Ascending aorta (tissue), 2 donors: ENCODE measurements at places on chromosomes 3 and 15.
A peak's percentile ranks its signal among the peaks of the same experiment; 100 is the strongest.

- H3K4me1 ChIP-seq, result no peaks in the 10 kb centered on the region
- no peaks in the 10 kb centered on the region for H3K27me3 ChIP-seq
- no peaks in the 10 kb centered on the region for H3K36me3 ChIP-seq
- no peak overlapping the region for H3K4me3 ChIP-seq
- DNase-seq, result no peak
These were observed 596.6 kb upstream of the AGTR1 start for GRCh38 chr3:148101061-148101460.

GRCh38 chr3:177860184-177860583 lies 662.9 kb upstream of the TBL1XR1 start:
- no peaks in the 10 kb centered on the region for H3K36me3 ChIP-seq
- H3K4me1 ChIP-seq, result no peaks in the 10 kb centered on the region
- H3K4me3 ChIP-seq, result no peak overlapping the region
- H3K27me3 ChIP-seq, result no peaks in the 10 kb centered on the region

DNA sequence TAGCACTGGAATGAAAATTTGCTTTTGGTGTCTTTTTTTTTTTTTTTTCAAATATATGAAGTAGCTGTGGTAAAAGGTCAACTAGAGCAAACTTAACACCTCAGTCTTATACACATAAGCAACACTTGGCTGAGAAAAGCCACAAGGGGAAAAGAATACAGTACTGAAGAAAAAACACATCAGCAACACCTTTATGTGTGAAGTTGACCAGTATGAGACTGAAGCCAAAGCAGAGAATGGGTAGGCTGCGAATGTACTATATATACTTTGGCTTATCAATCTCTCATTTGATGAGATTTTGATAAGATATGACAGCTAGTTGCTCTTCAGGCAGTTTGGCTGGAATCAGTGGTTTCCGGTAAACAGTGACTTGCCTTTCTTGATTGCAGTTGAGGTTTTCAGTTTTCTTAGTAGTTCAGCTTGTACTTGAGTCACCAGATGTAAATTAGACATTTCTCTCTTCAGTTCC lies 22.0 kb upstream of the ZCWPW2 start:
- no peak for DNase-seq
- no peak overlapping the region for H3K27ac ChIP-seq
- H3K4me3 ChIP-seq, result no peak overlapping the region
- H3K36me3 ChIP-seq, result peaks cover 12% of the 10 kb centered on the region
- no peaks in the 10 kb centered on the region for H3K4me1 ChIP-seq

GRCh38 chr3:10387881-10388609 lies 67.1 kb upstream of the SEC13 start:
- no peaks in the 10 kb centered on the region for H3K4me1 ChIP-seq
- no peak overlapping the region for H3K27ac ChIP-seq
- no peaks in the 10 kb centered on the region for H3K27me3 ChIP-seq
- H3K4me3 ChIP-seq, result no peak overlapping the region
- DNase-seq, result no peak

GRCh38 chr3:129474984-129475804 lies 35.2 kb downstream of the IFT122 start:
- no peaks in the 10 kb centered on the region for H3K27me3 ChIP-seq
- H3K36me3 ChIP-seq, result peaks cover 31% of the 10 kb centered on the region

DNA sequence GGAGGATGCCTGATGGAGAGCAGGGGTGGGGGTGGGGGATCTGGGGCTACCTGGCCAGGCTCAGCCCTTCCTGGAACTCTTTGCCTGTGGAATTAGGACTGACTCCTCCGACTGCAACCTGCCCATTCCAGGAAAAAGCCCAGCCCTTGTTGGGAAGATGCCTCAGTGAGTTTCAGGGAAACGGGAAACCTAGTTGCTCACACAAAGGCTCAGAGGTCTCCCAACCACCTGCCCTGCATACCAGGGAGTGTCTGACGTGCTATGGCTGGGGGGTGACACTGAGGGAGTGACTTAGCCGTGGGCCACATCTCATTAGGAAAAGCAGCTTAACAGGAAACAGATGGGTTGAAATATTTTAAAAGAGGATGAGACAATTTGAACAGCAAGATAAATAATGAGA lies 27.9 kb downstream of the CYP8B1 start:
- H3K4me1 ChIP-seq, result peaks cover 55% of the 10 kb centered on the region
- no peaks in the 10 kb centered on the region for H3K36me3 ChIP-seq
- no peak overlapping the region for H3K4me3 ChIP-seq
- no peak for DNase-seq

DNA sequence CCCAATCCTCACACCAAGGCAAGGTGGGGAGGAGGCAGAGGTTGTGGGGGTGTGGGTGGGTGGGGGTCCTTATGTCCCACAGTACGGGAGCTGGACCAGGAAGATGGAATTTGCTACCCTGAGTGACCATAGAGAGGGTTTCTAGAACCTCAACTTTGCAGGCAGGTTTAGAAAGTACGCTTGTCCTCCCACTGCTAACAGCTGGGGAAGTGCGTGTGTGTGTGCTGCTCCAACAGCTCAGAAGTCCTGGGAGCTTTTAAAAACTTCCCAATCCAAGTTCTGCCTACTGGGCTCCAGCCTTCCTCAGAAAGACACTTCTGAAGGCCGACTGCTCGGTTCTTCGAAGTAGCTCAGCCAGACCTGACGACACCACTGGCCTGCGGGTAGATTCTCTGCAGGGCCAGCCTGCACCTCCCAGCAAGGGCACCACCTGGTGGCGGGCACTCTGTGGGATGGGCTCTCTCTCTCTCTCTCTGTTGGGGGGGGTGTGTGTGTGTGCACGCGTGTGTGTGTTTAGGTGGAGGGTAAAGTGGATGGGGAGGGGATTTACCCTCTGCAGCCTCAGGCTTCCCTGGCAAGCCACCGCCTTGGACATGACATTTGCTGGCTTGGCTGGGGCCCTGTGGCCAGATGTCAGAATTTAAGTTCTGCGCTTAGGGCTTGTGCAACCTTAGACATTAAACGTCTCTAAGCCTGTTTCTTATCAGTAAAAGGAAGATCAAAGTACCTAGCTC lies 15.6 kb downstream of the TMEM158 start:
- H3K27ac ChIP-seq, result no peak overlapping the region
- no peak overlapping the region for H3K4me3 ChIP-seq
- peak; percentile 84 for DNase-seq

DNA sequence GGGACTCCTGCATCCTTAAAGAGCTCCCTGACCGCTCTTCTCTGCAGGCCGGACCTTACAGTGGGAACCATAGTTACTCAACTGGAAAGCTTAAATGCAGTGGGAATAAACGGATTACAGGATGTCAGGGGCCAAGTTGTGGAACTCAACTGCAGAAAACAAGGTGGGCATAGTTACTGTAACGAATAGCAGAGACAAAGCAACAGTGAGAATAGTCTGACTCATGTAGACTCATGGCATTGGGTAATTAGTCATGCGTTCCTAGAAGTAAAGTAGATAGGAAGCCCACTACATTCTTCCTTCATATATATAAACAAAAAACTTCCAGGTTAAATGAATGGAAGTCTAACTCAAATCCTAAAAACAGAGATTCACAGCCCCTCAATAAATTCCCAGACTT lies 95.5 kb upstream of the CHRNA7 start:
- no peaks in the 10 kb centered on the region for H3K4me1 ChIP-seq
- H3K4me3 ChIP-seq, result no peak overlapping the region
- H3K27ac ChIP-seq, result no peak overlapping the region
- no peaks in the 10 kb centered on the region for H3K27me3 ChIP-seq
- DNase-seq, result no peak

DNA sequence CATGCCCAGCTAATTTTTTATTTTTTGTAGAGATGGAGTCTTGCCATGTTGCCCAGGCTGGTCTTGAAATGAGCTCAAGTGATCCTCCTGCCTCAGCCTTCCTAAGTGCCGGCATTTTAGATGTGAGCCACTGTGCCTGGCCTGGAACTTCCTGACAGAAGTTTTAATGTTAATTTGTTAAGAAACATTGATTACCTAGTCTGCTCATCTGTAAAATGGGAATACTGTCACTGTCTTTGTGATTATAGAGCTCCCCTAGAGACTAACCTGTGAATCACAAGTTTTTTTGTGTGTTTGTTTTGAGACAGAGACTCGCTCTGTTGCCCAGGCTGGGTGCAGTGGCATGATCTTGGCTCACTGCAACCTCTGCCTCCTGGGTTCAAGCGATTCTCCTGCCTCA lies 4.3 kb upstream of the EIF3J start:
- no peaks in the 10 kb centered on the region for H3K27me3 ChIP-seq
- peaks cover 2% of the 10 kb centered on the region for H3K4me1 ChIP-seq
- H3K4me3 ChIP-seq, result no peak overlapping the region
- DNase-seq, result no peak

DNA sequence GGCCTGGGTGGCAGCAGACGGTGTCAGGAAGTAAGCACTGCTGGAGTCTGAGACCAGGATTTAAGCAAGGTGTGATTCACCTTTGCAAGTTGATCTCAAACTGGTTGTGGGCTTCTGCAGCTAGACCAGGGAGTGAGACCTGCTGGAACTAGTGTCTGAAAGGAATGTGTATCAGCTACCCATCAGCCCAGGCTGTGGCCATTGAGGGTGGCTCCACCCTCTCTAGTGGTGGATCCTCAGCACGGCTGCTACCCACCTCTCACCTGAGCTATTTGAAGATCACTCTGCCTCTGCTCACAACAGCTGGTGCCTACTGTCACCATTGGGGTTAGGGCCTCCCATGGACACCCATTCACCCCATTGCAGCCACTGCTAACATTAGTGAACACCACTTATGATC lies 140.3 kb upstream of the DCBLD2 start:
- DNase-seq, result no peak
- H3K27me3 ChIP-seq, result no peaks in the 10 kb centered on the region
- H3K36me3 ChIP-seq, result no peaks in the 10 kb centered on the region

DNA sequence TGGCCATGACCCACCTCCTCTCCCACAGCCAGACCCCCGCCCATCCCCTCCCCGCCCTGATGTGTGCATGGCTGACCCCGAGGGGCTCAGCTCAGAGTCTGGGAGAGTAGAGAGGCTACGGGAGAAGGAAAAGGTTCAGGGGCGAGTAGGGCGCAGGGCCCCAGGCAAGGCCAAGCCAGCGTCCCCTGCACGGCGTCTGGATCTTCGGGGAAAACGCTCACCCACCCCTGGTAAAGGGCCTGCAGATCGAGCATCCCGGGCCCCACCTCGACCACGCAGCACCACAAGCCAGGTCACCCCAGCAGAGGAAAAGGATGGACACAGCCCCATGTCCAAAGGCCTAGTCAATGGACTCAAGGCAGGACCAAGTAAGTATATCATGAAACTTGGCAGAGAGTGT lies 11.7 kb downstream of the MAP1A start:
- DNase-seq, result no peak
- H3K4me1 ChIP-seq, result no peaks in the 10 kb centered on the region
- peaks cover 11% of the 10 kb centered on the region for H3K36me3 ChIP-seq
- H3K27me3 ChIP-seq, result no peaks in the 10 kb centered on the region

- H3K27me3 ChIP-seq, result no peaks in the 10 kb centered on the region
- H3K4me3 ChIP-seq, result no peak overlapping the region
- H3K4me1 ChIP-seq, result peaks cover 24% of the 10 kb centered on the region
- H3K27ac ChIP-seq, result no peak overlapping the region
- no peak for DNase-seq
- H3K36me3 ChIP-seq, result no peaks in the 10 kb centered on the region
These were observed 62.1 kb upstream of the ABHD2 start for GRCh38 chr15:89026167-89026566.

DNA sequence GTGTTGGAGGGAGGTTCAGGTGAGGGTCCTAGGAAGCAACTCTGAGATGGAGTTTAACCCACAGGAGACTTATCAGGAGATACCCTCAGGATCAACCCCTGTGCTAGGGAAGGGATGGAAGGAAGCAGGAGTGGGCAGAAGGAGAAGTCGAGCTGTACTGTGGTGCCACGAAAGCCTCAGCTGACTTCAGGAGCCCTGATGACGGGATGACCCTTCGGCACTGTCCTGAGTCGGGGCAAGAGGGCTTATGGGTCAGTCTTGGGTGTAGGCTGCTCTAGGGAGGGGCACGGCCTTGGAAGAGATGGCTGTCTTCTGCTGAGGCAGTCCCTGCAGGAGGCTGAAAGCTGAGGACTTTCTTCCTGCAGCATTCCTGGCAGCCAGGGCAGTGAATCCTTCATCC lies 7.7 kb downstream of the CLEC3B start:
- H3K4me3 ChIP-seq, result no peak overlapping the region
- peak overlapping the region; percentile 43 for H3K27ac ChIP-seq
- no peaks in the 10 kb centered on the region for H3K36me3 ChIP-seq
- DNase-seq, result no peak

DNA sequence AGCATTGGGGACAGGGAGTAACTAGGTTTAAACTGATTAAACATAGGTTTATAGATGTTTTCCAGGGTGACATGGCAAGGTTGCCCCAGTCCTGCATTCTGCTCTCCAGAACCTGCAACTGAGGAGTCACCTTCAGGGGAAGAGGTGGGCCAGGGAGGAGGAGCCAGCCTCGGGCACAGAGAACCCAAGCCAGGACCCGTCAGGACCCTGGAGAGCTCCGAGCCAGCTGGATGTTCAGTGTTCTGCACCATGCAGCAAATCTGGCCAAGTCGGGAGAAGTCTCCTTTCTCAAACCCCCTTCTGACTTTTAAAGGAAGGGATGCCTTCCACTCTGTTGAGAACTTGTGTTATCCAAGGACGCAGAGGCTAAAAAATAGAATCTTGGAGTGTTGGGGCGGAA lies 62.1 kb upstream of the SLC6A11 start:
- H3K36me3 ChIP-seq, result no peaks in the 10 kb centered on the region
- H3K4me3 ChIP-seq, result no peak overlapping the region
- H3K4me1 ChIP-seq, result no peaks in the 10 kb centered on the region
- no peaks in the 10 kb centered on the region for H3K27me3 ChIP-seq
- DNase-seq, result no peak

DNA sequence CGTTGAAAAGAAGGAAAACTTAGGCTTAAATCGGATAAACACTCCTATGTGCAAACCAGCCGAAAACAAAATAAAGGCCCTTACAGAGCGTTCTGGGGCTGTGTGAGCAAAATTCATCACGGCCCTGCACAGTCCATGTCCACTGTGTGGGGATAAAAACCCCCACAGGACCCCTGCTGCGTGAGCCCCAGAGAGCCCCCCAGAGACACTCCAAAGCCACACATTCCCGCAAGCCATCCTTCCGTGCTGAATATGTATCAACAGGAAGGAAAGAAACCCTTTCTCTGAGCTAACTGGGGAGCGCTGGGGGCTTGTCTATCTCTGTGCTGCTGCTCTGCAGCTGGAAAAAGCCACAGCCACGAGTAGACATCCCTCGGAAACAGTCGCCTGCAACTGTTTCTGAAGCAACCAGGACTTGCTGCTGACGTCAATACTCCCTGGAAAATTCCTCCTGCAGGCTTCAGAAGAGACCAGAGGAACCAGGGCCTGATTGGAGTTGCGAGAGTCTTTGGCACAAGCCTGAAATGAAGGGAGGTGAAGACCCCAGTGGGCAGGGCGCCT lies 72.7 kb downstream of the NUP210 start:
- no peaks in the 10 kb centered on the region for H3K36me3 ChIP-seq
- DNase-seq, result no peak
- H3K27ac ChIP-seq, result no peak overlapping the region

DNA sequence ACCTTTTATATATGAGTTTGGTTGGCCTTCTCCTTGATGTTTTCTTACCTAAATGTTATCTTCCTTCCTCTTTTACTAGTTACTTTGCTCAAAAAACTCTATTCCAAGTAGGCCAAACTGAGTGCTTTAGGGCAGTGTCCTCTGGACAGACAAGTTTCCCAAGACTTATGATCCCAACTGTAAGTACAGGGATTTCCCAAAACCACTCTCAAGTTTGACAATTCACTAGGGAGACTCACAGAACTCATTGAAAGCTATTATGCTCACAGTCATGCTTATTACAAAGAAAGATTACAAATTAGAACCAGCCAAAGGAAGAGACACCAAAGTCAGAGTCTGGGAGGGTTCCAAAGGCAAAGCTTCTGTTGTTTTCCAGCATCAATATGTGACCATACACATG lies 534.2 kb upstream of the ALCAM start:
- no peak overlapping the region for H3K4me3 ChIP-seq
- no peaks in the 10 kb centered on the region for H3K27me3 ChIP-seq
- H3K27ac ChIP-seq, result no peak overlapping the region
- H3K4me1 ChIP-seq, result no peaks in the 10 kb centered on the region
